ENCODE measurements at places on chromosomes 6 and 20. TPM values are rescaled to one million over a fixed set of nuclear protein-coding genes. Genes with fewer than 3 reads are reported as not detected.

Gene LY6G5C
- 5.9 TPM for total RNA-seq

Gene OR12D3
- not detected for total RNA-seq

DNA sequence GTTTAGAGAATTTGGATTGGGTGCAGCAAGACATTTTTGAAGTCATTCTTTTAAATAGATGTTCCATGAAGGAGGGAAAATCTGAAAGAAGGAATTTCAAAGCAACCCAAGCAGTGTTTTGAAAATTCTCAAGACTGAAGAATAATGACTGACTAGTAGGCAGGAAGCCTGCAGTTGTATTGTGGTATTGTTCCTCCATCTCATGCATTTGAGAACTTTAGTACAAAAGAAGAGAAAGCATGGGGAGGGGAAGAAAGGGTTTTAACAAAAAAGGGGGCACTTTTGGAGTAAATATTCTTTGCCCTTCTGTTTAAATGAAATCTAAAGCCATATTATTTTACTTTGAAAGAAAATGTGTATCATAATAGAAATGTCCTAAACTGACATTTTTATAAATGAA, 6.6 kb downstream of the NCOA3 start:
- no peaks in the 10 kb centered on the region for H3K4me1 ChIP-seq
- DNase-seq = no peak
- no peaks in the 10 kb centered on the region for H3K27me3 ChIP-seq
- H3K36me3 ChIP-seq = no peaks in the 10 kb centered on the region
- no peak overlapping the region for H3K27ac ChIP-seq
- H3K4me3 ChIP-seq = no peak overlapping the region

GRCh38 chr6:54244430-54244829, 63.8 kb upstream of the TINAG start:
- H3K27me3 ChIP-seq = no peaks in the 10 kb centered on the region
- no peak for DNase-seq
- H3K4me1 ChIP-seq = no peaks in the 10 kb centered on the region
- no peak overlapping the region for H3K4me3 ChIP-seq

Gene SASH1
- total RNA-seq = 51.3 TPM

DNA sequence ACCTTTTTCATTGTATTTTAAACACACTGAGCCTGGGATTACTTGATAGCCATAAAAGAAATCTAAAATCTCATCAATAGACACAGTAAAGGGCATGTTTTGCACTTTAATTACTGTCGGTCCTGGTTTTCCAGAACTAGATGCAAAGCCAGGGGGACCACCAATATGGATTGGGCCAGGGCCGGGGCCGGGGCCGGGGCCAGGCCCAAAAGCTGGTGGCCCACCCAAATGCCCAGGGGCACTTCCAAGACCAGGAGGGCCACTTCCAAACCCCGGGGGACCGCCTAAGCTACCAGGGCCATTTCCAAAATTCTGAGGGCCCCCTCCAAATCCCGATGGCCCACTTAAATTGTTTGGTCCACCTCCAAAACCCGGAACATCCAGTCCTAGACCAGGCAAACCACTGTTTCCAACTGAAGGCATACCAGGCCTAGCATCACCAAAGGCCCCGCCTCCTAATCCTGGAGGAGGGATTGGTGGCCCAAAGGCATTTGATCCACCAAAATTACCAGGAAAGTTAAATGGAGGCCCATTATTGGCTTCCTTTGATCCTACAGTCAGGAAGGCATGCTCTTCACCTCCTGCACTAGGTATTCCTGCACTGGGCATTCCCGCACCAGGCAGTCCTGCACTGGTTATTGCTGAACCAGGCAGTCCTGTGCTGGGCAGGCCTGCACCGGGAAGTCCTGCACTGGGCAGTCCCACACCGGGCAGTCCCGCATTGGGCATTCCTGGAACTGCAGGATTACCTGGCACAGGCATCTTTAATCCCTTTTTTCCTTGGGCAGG, 11.9 kb downstream of the CPNE1 start:
- no peaks in the 10 kb centered on the region for H3K27me3 ChIP-seq
- H3K27ac ChIP-seq = no peak overlapping the region
- DNase-seq = no peak
